Small intestine (tissue), 16 donors: ENCODE measurements at places on chromosomes 12 and 14.

GRCh38 chr12:92566448-92567019 is 136.3 kb upstream of the PLEKHG7 start:
- DNase-seq: no peak

GRCh38 chr14:44529026-44529425 is 21.9 kb upstream of the FSCB start:
- DNase-seq: peak; percentile 6

GRCh38 chr12:13179211-13180074 is 17.1 kb upstream of the EMP1 start:
- peak; percentile 62 for DNase-seq

GRCh38 chr14:98926146-98926545 is 345.9 kb downstream of the BCL11B start:
- DNase-seq: peak; percentile 66

GRCh38 chr12:104578453-104578852 is 121.7 kb downstream of the CHST11 start:
- no peak for DNase-seq

DNA sequence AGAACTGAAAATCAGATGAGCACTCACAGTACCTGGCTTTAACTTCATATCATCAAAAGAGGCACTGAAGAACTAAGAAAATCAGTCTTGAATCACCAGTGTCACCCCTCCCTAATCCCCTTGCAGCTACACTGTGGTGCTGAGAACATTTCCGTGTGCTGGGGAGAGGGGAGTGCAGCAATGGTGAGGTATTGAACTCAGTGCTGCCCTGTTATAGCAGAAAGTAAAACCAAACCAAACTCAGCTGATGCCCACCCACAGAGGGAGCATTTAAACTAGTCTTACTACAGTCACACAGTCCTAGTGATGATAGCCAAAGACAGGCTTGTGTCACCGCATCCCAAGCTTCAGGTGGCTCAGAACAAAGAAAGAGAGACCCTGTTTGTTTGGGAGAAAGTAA is 122.1 kb downstream of the CPNE8 start:
- no peak for DNase-seq

- DNase-seq: peak; percentile 40
Measured at GRCh38 chr14:104137297-104138097, 890 bp upstream of the KIF26A start.
